ENCODE measurements at places on chromosomes 6 and 20. TPM values are rescaled to one million over a fixed set of nuclear protein-coding genes. Genes with fewer than 3 reads are reported as not detected.

The RHAG gene
- polyA plus RNA-seq, result 1.0 TPM

The RREB1 gene
- 24.9 TPM for polyA plus RNA-seq

The HCRTR2 gene
- polyA plus RNA-seq, result 0.26 TPM

The TMEM244 gene
- polyA plus RNA-seq, result not detected

The ATRN gene
- polyA plus RNA-seq, result 45.6 TPM

The GNRH2 gene
- polyA plus RNA-seq, result 1.0 TPM

The OR5V1 gene
- not detected for polyA plus RNA-seq

The AVP gene
- polyA plus RNA-seq, result not detected

The BPIFB2 gene
- not detected for polyA plus RNA-seq

The BMP2 gene
- polyA plus RNA-seq, result 24.2 TPM
